ENCODE measurements at places on chromosomes 4 and X.

DNA sequence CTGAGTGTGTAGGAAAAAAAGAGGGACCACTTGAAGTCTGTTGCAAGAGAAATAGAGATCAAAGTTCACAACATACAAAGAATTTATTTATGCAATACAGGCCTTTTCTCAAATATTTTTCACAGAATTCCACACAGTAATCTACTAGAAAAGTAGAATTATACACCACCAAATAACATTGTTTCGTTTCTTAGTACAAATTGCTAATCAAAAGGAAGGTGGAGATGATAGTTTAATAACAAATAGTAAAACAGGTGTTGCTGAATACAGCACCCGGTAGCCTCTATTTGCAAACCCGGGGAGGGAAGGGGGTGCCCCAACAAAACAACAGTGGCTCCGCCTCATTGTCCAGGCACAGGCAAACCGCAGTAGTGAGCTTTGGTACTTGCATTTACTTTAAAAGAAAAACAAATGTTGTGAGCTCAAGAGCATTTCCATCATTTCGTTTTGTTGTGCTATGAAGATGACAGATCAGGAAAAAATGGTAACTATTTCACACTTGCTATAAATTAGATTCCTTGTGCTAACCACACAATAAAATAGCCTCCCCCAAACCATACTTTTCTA, 186.4 kb downstream of the DCLK2 start:
- no peak for DNase-seq

DNA sequence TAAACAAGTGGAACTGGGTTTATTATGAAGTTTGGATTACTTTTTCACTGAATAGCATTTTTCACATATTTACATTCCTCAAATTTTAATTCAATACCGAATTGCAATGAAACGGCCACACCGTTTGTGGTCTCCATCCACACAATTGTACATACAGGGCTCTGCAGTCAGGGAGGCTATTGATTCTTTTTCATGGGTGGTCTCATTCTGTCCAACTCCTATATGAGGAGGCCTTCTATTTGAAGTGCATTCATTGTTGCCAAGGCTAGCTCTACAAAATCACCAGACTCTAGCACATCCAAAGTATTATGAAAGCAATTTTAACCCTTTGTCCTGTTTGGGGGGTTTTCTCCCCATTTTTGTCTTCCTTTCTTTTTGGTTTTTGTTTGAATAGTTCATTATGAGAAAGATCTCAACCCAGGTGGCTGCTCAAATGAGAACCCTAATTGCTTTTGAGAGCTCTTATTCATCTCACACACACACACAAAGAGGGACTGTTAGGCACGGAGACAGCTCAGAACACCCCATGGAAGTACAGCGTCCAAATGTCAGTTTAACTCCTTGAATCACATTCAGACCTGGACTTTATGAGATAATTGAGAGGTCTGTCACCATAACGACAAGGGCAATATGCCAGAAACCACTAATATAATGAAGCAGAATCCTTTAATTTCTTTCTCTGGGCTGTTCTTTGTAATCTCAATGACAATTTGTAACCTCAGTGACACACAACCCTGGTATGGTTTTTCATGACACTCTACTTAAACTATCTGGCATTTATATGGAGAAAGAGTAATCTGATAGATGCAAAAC, 79.4 kb downstream of the NLGN4X start:
- DNase-seq: peak; percentile 95

GRCh38 chr4:151302432-151302831, 23.0 kb downstream of the SH3D19 start:
- DNase-seq: no peak

DNA sequence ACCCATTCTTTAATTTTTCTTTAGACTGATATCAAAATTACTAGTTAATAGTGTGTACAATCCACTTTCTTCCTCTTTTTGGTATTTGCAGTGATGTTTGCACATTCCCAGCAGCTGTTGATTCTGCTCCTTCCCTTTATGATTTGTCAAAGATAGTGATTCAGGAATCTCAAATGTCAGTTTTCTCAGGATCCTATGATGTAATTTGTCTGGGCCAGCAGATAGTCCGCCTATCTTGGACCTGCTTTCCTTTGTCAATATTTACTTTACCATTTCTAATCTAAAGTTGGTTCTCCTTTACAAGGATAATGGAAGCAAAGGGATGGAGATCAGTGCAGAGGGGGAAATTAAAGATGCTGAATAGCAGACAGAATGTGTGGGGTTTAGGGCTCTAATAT, 122.1 kb downstream of the REELD1 start:
- DNase-seq: no peak
